Motor neuron (in vitro differentiated cells): ENCODE measurements at places on chromosomes 12 and 14. TPM values are rescaled to one million over a fixed set of nuclear protein-coding genes. Genes with fewer than 3 reads are reported as not detected.

DNA sequence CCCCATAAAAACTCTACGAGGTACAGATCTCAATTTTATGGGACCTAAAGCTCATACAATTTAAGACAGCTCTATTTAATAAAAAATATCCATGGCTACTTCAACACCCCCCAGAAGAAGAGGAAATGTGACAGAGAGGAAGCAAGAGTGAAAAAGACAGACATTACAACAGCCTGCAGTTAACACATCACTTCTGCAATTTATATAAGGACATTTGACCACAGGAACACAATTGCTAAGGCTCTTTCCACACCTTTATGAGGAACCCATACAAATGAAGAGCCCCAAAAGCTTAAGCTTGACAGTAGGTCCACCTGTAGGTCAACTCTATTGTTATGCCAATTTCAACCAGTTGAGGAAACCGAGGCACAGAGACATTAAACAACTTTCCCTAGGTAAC, 5.6 kb downstream of the OR10P1 start:
- ATAC-seq: no peak

Gene IL22
- total RNA-seq: not detected in 2 replicates

- peak; percentile 75 for ATAC-seq
Observed at GRCh38 chr14:95835121-95835730, 41.4 kb upstream of the TUNAR start.

Gene CD27
- 1.8 and 2.0 TPM in 2 replicates for total RNA-seq

- ATAC-seq: peak; percentile 20
Observed at GRCh38 chr12:109770104-109770860, 56.7 kb downstream of the FAM222A start.

Gene RNASE2
- not detected in 2 replicates for total RNA-seq

GRCh38 chr14:31025367-31026076, at the start of gene AP4S1:
Gene AP4S1, plus strand, starts transcription at chr14:31025649. Its CDS starts 40,548 bp downstream, at chr14:31066197.
- ATAC-seq: peak; percentile 18

Gene C12orf54
- total RNA-seq: not detected in 2 replicates

Gene FAIM2
- 17.5 and 18.3 TPM in 2 replicates for total RNA-seq

Gene PTPRB
- 0.50 TPM in 1 of 2 replicates, not detected in the other for total RNA-seq

DNA sequence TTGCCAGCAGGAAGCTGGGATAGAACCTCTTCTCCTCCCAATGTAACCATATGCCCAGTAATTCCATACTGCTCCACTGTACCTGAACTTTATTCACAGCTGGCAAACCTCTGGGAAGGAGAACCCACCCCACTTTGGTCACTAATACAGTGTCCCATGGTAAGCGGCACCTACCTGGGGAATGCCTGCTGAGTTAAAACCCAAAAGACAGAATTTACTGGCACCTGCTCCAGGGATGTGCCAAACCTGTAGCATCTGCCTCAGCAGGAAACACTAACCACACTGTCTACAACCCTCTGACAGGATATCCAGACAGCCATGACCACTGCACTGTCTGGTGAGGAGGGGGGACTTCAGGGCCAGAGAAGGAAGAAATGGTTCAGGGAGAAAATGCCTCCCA, 26.6 kb downstream of the DDX24 start:
- ATAC-seq: no peak

DNA sequence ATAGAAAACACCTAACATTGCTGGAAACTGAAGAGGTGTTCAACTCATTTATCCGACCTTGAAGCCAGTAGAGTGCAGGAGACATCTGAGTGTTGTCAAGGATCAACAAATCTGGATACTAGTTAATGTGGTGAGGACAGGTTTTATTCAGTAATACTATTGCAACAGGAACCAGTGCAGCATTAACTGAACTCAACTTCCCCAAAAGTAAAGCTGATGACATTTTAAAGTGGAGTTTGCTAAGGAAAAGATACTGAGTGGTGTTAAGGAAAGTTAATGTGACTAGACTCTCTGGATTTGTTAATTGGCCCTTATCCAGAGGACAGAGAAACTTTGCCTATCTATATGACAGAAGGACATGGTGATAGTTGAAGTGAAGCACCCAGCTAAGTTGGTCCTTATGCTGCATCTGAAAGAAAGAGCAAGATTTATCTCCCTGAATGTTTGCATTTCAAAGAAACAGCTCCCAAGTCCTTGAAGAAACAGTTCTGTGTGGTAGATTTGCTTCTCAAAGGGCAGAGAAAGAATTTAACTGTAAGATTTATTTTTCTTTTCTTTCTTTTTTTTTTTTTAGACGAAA, 1.2 kb upstream of the CLEC7A start:
- no peak for ATAC-seq

Gene C14orf39
- total RNA-seq: 0.27 and 0.31 TPM in 2 replicates

DNA sequence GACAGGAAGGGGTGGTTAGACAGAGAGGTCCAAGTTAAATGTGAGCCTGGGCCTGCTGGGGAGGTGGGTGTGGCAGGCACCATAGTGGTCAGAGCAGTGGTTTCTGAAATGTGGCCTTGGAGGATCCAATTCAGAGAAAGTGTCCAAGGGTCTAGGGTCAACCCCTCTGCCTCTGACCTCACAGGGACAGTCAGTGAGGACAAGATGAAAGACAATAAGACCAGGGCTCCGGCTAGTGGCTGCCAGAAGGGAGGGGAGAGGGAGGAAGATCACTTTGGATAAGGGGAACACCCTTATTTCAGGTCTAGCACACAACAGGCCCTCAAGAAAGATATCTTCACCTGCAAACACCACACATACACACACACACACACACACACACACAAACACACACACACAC, 335.1 kb downstream of the MED13L start:
- no peak for ATAC-seq

GRCh38 chr14:84493779-84494178, 1036.2 kb upstream of the FLRT2 start:
- peak; percentile 43 for ATAC-seq

DNA sequence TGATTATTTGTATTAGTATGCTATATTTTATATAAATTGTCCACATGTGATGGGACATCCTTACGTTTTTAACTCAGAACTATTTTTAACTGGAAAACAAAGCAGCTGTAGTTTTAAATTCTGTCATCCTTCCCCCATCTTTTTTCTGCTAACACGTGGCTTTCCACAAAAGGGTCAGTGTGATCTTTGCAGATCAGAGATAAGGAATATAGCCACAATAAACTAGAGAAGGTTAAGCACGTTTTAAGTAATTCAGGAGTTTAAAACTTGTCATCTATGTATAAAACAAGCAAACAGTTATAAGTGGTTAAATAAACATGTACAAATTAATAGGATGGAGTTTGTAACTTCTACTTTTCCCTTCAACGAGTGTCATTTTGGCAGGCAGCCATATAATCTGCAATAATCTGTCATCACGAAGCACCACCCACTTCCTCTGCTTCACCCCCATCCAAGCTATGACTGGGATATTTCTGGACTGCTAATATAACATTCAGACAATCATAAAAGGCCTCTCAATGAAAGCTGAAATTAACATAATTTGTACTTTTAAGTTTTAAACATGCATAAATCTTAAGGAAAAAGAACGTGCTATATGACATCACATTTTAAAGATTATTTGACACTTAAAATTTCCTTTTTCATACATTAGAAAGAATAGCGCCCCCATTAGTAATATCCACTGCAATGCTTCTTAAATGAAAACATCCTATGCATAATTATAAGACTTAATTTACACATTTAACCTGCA, 15.3 kb downstream of the TAOK3 start:
- no peak for ATAC-seq

Gene NOXRED1
- total RNA-seq: 0.83 and 1.2 TPM in 2 replicates

- ATAC-seq: no peak
Observed at GRCh38 chr14:37246427-37246829, 48.7 kb downstream of the MIPOL1 start.

DNA sequence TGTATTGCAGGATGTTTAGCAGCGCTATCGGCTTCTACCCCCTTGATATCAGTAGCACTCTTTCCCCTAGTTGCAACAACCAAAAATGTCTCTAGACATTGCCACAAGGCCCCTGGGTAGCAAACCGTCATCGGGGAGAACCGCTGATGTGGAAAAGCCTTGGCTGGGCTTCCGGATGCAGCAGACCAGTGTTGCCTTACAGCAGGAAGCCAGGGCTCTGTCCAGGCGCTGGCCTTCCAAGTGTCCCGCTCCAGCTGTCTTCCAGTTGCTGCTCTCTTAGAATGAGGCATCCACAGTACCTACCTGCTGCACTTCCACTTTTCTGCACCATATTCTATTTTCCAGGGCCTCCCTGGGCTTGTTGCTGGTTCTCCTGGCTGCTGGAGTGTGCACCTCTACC, 22.6 kb upstream of the SLC10A1 start:
- ATAC-seq: no peak

Gene SMCO2
- total RNA-seq: not detected in 2 replicates

DNA sequence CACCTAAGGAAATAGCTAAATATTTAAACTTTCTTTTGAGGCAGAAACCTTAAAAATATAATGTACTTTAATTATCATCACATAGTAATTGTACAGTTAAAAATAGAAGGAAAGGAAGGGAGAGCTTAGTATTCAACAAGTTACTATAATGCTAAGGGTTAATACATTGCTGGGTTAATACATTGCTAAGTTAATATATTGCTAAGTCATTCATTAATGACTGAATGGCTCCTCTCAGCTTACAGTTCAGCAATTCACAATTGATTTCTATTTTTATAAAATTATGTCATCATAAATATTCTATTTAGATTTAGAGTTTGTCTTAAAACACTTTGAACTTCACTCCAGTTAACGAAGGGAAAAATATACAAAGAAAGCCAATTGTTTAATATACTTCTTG, 207.9 kb downstream of the BMP4 start:
- no peak for ATAC-seq

GRCh38 chr12:29113101-29113500, 36.0 kb upstream of the FAR2 start:
- peak; percentile 96 for ATAC-seq

- no peak for ATAC-seq
Observed at GRCh38 chr14:93078870-93079269, 36.9 kb downstream of the ITPK1 start.

GRCh38 chr14:77457115-77457521, 283 bp downstream of the VIPAS39 start:
- no peak for ATAC-seq

GRCh38 chr14:56664811-56665421, 85.3 kb downstream of the TMEM260 start:
- ATAC-seq: no peak

Gene ATF7IP
- total RNA-seq: 57.3 and 62.1 TPM in 2 replicates

DNA sequence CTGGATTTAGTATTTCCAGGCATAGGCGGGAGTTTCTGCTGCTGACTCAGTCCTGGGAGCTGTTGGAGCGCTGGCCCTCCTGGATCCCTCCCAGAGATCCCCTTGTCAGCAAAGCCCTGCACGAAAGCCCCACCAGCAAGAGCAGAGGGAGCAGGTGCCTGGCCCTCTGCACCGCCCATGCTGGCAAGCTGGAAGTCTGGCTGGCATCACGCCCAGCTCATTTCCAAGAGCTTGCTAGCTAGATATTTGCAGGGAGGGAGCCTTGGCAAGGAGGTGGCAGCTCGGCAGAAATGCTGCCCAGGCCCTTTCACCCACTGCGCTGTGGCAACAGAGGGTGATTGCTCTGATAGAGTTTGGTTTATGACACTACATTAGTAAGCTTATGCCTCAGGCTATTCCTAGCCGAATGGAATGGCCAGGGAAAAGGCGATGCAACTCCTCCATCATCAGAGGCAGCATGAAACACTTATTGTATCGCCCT, 193.9 kb downstream of the EMP1 start:
- ATAC-seq: peak; percentile 89

Gene ZNF891
- 6.4 and 6.5 TPM in 2 replicates for total RNA-seq

- no peak for ATAC-seq
Observed at GRCh38 chr14:32567543-32568384, 238.7 kb downstream of the AKAP6 start.

- no peak for ATAC-seq
Observed at GRCh38 chr14:104734991-104735779, 11.2 kb downstream of the ADSS1 start.

- no peak for ATAC-seq
Observed at GRCh38 chr12:54407183-54407905, 11.7 kb downstream of the ITGA5 start.

DNA sequence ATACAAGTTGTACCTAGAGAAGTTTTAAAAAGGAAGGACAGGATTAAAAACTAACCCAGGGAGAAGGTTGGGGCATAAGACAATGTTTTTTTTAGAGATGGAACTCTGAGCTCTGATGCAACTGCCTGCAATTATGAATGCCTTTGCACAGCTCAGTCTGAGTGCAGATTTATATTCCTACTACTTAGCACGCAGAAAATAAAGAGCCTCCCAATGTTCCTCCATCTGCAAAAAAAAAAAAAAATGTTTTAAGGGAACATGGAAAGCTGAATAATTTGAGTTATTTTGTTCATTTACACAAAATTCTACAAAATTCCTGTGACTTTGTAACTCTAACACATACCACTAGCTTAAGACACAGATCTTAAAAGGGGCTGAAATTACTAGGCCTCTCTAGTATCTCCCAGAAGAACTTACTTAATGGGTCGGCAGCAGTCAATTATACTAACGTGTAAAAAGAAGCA, 15.7 kb downstream of the CLIP1 start:
- ATAC-seq: peak; percentile 75

Gene BAZ1A
- total RNA-seq: 15.6 and 18.6 TPM in 2 replicates

Gene VWF
- total RNA-seq: 0.32 and 0.58 TPM in 2 replicates

DNA sequence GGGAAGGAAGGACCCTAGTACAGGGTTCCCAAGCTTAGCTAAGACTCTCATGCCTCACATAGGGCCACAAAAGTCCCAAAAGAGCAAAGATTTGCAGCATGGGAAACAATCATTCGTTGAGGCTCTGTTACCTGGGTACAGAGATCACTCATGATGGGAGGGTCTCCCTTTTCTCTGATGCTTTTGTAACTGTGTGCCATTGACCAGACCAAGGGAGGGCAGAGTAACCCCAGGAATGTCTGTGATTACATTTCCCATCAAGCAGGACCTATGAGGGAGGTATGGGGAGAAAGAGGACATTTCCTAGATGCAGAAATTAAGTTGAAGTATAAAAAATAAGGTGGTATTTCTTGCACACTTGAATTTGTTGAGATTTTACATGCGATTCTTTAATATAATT, 16.4 kb upstream of the DLGAP5 start:
- ATAC-seq: no peak

DNA sequence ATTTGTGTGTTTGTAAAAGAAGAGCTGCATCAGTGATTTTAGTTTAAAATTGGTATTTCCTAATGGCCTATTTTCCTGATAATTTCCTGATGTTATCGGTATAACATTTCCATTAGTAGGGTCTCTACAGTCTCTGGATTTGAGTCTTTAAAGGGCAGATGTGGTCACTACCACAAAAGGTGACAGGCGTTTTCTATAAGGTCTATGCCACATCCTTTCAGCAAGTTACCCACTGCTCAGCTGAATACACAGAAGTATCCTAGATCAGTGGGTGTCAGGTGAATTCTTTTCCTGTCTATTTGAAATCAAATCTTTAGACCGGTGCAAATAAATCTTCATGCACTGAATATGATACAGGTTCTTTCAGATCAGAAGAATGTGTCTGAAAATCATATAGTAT, 90.2 kb downstream of the LIN7A start:
- no peak for ATAC-seq

Gene ACVRL1
- total RNA-seq: 10.6 and 12.7 TPM in 2 replicates
